ENCODE measurements at places on chromosomes 2 and 18.

GRCh38 chr2:241138471-241138870 lies 10.8 kb downstream of the PASK start:
- no peak for DNase-seq

GRCh38 chr2:208686665-208687064 lies 280.1 kb downstream of the PTH2R start:
- DNase-seq, result no peak

DNA sequence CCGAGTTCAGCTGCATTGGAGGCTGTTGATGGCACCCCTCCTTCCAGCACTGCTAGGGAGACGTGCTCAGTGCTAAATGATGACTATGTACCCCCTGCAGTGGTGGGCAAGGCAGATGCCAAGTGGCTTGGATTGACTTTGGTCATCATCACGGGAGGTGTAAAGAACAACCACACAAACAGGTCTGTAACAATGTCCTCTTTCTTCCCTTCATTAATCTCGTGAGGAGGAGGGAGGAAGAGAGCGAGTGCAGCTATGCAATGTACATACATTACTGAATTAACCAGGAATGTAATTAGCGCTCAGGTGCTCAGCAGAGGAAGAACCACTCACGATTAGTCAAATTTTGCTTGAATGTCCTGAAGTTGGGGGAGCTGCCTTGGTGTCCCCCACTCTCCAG lies 173.9 kb upstream of the SKOR2 start:
- DNase-seq, result no peak

GRCh38 chr2:241613017-241613780 lies 23.8 kb downstream of the THAP4 start:
- no peak for DNase-seq

DNA sequence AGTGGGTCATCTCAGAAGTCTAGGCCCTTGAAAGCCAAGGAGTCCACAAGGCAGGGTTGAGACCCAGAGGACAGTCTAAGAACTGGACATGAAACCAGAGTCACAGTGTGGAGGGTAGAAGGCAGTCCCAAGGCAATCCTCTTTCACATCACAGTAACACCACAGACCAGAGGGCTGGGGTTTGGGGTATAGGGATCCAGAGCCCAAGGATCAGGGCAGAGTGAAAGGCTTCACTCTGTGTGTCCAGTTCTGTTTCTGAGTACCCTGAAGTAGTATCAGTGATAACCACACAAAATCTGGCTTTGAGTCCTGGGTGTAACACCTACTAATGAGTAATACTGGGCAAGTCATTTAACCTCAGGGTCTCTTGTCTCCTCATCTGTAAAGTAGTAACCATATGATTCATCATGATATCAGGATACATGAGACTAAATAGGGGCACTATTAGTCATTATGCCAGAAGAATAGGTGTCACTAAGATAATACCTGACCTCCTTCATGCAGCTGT lies 91.0 kb downstream of the ICA1L start:
- DNase-seq, result no peak

- no peak for DNase-seq
Measured at GRCh38 chr2:10036095-10036884, 7.1 kb upstream of the KLF11 start.

GRCh38 chr18:55090564-55091188 lies 131.4 kb upstream of the CCDC68 start:
- no peak for DNase-seq

DNA sequence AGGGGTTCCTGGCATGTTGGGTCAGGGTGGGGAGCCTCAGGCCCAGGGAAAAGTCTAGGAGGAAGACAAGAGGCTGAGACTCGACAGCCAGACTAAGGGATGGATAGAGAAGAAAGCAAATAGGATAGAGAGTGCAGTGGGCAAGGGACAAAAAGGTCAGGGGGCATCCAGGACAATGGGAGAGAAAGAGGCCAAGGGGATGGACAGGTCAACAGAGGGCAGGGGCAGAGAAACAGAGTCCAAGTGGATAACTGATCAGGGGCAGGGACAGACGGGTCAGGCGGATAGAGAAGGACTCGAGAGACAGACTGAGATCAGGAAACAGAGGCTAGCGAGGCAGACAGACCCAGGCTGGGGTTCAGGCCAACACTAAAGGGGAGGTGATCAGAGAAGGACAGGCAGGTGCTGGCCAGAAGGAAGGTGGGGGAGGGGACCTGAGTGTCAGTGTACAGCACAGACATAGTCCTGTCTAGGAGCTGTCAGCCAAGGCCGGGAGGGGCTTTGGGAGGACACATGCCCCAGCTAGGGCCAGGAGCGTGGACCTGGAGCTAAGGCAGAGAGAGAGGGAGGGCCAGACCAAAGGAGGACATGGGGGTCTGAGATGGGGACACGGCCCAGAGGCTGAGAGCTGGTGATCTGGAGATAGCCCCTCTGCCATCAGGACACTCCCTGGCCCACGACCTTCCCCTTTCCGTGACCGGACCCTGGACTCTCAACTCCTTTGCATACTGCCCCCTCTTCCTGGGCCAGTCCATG lies 12.2 kb downstream of the ASIC4 start:
- no peak for DNase-seq

GRCh38 chr2:126826491-126826890 lies 72.2 kb upstream of the TEX51 start:
- DNase-seq, result no peak

DNA sequence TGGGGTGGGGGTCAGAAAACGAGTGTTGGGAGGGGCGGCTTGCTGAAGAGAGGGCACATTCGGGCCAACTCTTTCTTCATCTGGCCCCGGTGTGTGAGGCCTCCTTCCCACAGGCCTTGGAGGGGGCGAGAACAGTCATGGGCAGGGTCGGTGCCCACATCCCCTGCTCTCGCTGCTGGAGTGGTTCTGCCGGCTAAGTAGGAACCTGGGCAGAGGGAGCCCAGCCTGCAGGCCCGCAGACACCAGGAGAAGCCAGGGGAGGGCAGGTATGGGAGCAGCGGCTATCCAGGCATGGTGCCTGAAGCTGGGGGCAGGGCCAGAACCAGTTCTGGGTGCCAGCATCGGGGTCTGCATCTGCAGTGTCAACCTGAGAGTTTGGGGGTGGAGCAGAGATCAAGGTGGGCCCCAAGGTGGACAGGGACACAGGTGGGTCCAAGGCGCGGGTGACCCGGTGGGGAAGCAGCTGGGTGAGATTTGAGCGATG lies 46.6 kb upstream of the HPCAL1 start:
- DNase-seq, result no peak

DNA sequence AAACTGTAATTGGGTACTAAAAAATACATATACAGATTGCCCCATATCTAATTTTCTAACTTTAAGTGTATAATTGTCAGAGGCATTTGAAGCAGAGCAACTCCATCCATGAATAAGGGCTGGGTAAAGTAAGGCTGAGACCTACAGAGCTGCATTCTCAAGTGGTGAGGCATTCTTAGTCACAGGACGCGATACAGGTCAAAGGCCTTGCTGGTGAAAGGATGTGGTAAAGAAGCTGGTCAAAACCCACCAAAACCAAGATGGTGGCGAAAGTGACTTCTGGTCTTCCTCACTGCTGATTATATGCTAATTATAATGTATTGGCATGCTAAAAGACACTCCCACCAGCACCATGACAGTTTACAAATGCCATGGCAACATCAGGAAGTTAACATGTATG lies 50.0 kb downstream of the SLC8A1 start:
- DNase-seq, result no peak

DNA sequence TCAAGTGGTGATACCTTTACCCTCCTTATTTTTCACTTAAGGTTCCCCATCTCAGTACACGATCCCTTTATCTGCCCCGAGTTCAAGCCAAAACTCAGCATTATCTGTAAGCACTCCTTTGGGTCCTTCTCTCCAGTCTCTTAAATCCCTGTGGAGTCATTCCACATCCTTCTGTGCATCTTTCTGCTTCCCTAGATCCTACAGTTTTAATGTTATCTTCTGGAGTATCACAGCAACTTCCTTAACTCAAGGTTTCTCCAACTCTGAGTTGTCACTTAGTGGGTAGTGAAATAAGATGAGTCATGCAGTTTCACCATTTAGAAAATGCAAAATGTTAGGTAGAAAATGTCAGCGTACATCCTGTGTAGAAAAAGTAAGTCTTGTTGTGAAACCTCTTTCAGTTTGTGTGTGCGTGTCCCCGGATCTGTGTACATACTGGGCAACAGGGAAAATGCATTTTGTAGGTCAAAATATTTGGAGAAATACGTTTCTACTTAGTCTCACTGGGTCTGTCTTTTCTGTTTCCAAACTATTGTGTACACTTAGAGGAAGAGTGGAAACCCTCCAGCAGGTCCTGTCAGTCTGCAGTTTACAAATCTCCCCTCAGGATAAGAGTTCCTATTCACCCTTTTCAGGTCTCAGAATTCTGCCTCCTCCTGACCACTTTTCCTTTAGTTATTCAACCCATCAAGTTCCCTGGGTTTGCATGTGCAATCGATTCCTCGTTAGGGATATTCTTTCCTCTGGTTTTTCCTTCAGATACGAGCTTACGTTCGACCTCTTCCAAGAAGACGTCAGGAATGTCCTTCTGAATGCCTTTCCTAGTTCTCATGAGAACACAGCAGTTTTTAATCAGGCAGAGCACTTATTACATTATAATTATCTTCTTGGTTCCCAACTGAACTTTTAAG lies 154.8 kb downstream of the TGIF1 start:
- no peak for DNase-seq

DNA sequence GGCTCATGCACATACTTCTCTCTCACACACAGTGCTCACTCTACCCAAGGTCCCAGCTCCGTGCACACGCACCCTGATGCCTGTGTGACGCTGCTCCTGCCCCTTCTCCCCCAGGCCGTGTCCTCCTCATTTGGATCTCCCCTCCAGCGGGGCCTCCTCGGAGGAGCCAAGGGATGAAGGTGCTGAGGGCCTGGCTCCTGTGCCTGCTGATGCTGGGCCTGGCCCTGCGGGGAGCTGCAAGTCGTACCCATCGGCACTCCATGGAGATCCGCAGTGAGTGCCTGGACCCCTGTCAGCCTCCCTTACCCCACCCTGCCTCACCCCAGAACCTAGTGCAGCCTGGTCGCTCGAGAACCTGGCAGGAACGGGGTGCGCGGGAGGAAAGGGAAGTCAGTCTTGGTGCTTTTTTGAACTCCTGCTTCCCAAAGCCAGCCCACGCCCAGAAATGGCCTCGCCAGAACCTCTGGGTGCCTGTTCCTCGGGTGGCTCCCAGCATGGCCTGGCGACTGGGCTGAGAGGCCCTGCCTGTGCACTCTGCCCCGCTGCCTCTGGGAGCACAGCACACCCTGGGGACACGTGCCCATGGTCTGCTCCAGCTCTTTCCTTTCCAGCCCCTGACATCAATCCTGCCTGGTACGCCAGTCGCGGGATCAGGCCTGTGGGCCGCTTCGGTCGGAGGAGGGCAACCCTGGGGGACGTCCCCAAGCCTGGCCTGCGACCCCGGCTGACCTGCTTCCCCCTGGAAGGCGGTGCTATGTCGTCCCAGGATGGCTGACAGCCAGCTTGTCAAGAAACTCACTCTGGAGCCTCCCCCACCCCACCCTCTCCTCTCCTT lies at the start of gene PRLH:
Gene PRLH, plus strand, starts transcription at position 174 of the 835 bp plus-strand sequence. Its CDS starts 0 bp downstream, at position 174.
- no peak for DNase-seq

GRCh38 chr2:70793450-70793849 lies 3.0 kb upstream of the FIGLA start:
- no peak for DNase-seq

GRCh38 chr2:893311-893710 lies 57.3 kb upstream of the SNTG2 start:
- peak; percentile 98 for DNase-seq

DNA sequence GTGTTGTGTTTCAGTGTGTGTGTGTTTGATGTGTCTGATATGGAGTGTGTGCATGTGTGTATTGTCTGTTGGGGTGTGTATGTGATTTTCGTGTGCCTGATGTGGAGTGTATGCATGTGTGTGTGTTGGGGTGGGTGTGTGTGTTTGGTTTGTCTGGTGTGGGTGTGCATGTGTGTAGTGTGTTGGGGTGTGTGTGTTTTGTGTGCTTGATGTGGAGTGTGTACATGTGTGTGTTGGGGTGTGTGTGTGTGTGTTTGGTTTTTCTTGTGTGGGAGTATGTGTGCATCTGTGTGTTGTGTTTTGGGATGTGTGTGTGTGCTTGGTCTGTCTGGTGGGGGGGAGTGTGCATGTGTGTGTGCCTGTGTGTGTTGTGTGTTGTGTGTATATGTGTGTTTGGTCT lies 247.4 kb upstream of the ST6GAL2 start:
- no peak for DNase-seq

GRCh38 chr2:68027959-68028358 lies 34.8 kb downstream of the C1D start:
- no peak for DNase-seq

- DNase-seq, result no peak
Measured at GRCh38 chr18:58057291-58057965, 13.4 kb downstream of the NEDD4L start.

GRCh38 chr2:3656762-3657721 lies 958 bp upstream of the ALLC start:
- DNase-seq, result peak; percentile 39

GRCh38 chr2:75071766-75072165 lies 113.3 kb downstream of the POLE4 start:
- DNase-seq, result no peak

- no peak for DNase-seq
Measured at GRCh38 chr2:139122711-139123158, 342.5 kb upstream of the NXPH2 start.

DNA sequence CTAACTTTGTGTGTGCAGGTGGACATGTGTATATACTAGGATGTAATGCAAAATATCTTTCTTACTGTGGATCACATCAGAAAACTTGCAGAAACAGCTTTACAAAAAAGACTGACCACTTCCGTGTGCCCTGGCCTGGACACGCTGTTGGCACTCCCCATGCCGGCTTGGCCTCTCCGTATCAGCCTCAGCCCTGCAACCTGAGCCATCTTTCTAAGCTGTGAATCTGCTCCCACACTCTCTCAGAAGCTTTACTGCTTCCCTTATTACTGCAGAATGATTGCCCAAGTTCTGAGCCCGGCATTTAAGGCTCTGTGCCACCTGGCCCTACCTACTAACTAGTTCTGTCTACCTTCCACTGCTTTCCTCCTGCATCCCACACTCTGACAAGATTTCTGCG lies 37.8 kb downstream of the MYO7B start:
- no peak for DNase-seq

DNA sequence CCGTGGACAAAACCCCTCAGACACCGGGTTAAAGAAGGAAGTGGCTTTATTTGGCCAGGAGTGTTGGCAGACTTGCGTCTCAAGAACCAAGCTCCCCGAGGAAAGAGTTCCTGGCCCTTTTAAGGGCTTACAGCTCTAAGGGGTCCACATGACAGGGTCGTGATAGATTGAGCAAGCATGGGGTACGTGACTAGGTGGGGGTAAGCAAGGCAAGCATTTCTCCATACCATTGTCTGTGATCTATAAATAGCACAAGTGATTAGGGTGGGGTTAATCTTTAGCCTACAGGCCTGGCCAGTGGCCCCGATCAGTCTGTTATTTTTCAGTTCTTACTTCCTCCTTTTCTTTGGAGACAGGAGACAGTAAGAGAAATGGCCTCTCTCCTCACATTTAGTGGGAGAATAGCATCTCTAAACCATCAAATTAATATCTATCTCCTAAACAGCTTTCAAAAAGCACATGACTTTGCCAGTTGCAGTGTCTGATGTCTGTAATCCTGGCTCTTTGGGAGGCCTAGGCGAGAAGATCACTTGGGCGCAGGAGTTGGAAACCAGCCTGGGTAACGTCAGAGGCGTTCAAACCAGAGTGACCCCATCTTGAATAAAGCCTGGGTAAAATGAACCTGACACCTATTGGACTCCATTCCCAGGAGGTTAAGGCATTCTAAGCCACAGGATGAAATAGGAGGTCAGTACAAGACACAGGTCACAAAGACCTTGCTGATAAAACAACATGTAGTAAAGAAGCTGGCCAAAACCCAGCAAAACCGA lies 18.3 kb upstream of the CNOT11 start:
- no peak for DNase-seq

- DNase-seq, result no peak
Measured at GRCh38 chr2:132632000-132632649, 37.9 kb downstream of the LYPD1 start.

- no peak for DNase-seq
Measured at GRCh38 chr2:40346535-40347354, 105.1 kb downstream of the SLC8A1 start.

All from H9 (cell line).